Kidney (tissue), 22 donors: ENCODE measurements at places on chromosomes 12 and 14. TPM values are rescaled to one million over a fixed set of nuclear protein-coding genes. Genes with fewer than 3 reads are reported as not detected.

CLEC4A gene
- 2.4 TPM for polyA plus RNA-seq

CHFR gene
- 8.3 TPM for polyA plus RNA-seq

HRK gene
- not detected for polyA plus RNA-seq

RPS6KL1 gene
- 3.7 TPM for polyA plus RNA-seq

EFS gene
- polyA plus RNA-seq = 5.6 TPM

GPRC5D gene
- not detected for polyA plus RNA-seq

STRAP gene
- polyA plus RNA-seq = 99.1 TPM

SYT10 gene
- polyA plus RNA-seq = 0.30 TPM

C12orf50 gene
- not detected for polyA plus RNA-seq
